ENCODE measurements at places on chromosomes 3 and 15.
A peak's percentile ranks its signal among the peaks of the same experiment; 100 is the strongest.

- no peak for DNase-seq
These were observed 387.5 kb downstream of the NLGN1 start for GRCh38 chr3:173785004-173785403.

DNA sequence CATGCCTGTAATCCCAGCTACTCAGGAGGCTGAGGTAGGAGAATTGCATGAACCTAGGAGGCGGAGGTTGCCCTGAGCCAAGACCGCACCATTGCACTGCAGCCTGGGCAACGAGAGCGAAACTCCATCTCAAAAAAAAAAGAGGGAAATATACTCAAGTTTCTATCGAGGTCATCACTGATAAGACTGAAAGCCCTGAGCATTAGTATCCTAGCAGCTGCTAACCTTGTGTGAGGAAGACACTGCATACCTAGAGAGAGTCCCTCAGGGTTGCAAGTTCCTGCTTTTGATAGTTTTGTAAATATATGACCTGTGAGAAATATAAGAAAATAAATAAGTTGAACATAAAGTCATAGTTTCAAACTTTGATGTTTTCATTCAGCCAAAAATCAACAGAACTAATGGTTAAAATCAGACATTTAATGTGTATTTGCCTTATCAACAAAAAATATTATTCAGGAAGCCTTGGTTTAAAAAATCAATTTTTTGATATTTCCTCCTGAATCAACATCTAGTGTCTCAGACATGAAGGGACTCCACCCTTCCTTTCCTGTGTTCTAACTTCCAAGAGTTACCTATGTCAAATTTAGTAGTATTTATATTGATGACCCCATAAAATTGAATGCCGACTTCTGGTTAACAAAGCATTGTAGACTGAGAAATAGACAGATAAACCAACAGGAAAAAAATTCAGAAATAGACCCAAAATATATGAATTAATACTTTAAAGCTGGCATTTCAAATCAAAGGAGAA is 19.8 kb upstream of the USP3 start:
- DNase-seq: no peak

- DNase-seq: no peak
These were observed 5.2 kb downstream of the SLC49A4 start for GRCh38 chr3:122800031-122800430.

DNA sequence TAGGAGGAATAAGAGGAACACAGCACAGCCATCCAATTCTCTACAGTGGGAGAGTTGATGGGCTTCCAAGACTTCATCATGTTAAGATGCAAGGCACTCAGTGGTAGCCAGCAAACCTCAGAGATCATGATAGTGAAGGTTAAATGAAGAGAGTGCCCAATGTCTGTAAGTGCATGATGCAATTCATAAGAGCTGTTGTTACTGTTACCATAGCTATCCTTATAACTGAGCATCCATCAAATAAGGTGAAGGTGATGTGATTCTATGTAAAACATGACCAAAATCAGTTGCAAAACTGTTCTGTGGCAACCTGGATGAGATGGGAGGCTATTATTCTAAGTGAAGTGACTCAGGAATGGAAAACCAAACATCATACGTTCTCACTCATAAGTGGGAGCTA is 289.7 kb downstream of the MAGI1 start:
- no peak for DNase-seq

DNA sequence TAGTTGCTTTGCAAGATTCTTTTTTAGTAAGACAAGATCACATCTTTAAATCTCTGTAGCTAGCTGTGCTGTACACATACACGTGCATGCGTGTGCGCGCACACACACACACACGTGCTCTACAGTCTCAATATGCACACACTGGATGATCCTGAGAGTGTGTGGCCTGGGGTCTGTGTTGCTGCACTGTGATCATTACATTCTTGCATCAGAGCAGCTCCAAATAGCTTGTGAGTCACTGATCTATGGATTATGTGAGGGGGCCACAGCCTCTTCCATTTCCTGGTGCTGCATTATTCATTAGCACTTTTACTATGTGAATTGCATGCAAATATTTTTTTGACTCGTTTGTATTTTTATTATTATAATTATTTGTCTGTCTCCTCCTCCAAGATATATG is 34.6 kb downstream of the MCTP2 start:
- DNase-seq: no peak

DNA sequence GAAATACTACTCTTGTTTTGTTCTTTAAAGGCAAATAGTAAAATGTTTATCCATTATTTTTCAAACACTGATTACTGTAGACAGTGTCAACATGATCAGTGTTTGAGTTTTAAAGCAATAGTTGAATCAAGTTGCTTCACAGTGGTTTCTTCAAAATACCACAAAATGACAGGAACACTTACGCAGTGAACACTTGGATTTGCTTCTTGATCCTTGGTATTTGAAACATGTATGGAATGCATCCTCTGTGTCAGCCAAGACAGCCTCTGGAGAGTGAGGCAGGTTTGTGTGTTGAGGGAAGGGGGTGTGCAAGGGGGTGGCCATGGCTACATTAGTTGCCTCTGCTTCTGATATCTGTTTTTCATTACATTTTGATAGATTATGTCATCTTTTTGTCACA is 413.0 kb downstream of the RBMS3 start:
- DNase-seq: no peak

GRCh38 chr3:63870615-63871005 is 6.9 kb downstream of the ATXN7 start:
- DNase-seq: no peak

DNA sequence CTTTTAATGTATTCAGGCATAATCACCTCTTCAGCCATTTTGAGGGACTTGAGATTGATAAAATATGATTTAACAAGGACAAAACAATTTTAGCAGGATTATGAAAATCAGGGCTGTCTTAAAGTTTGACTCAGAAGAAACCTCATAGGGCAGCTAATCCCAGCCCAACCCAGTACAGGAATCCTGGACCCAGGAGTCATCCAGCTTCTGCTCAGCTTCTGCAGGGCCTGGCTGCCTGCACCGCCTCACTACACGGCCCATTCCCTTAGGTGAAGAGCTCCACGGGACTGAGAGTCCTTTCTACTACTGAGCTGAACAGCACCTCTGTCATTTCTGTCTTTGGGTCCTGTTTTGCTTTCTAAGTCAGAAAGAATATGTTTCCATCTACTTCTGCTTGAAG is 37.5 kb downstream of the ARHGAP31 start:
- DNase-seq: no peak

GRCh38 chr3:172173316-172174254 is 134.2 kb downstream of the FNDC3B start:
- DNase-seq: no peak

- DNase-seq: no peak
These were observed 42.4 kb upstream of the RHO start for GRCh38 chr3:129485721-129486663.

DNA sequence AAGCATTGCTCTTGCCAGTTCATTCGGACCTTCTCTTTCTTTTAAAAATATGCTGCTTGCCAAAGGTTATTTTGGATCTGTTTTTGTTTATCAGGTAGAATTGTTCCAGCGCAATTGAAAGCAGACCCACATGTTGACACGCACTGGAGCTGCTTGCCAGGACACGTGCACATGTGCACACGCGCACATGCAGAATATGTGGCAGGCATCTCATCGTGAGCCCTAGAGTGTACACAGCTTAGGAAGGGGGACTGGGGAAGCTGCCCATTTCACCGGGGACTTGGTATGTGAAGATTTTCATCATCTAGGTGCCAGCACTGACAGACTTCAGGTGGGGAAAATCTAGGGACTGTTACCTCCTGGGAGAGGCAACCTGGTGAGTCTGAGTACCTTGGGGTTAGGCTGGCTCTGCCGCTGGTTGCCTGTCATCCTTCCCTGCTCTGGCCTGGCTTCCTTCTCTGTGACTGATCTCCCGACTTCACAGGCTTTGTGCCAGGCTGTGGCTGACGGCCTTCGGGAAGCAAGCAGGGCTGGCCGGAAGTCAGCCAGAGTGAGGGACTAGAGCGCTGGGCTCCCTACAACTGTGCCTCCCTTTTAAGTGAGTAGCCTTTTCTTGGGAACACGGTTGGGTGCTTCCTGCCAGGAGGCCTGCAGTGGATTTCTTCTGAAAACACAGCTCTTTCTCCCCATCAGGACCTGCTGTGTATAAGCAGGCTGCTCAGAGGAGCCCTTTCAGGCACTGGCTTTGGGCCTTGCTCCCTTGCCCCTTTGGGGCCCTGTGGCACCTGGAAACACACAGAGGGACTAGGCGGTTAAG is 129.3 kb downstream of the EEFSEC start:
- DNase-seq: no peak

GRCh38 chr3:139630542-139630941 is 47.2 kb downstream of the NMNAT3 start:
- DNase-seq: no peak

GRCh38 chr3:31486865-31487533 is 45.7 kb upstream of the STT3B start:
- no peak for DNase-seq

- no peak for DNase-seq
These were observed 2.8 kb downstream of the FES start for GRCh38 chr15:90887037-90887481.

GRCh38 chr3:105518806-105519418 is 152.2 kb downstream of the ALCAM start:
- no peak for DNase-seq

- DNase-seq: peak; percentile 22
These were observed 2.3 kb downstream of the SETD5 start for GRCh38 chr3:9399746-9400145.

GRCh38 chr3:190073264-190074008 is 47.3 kb downstream of the P3H2 start:
- DNase-seq: no peak

GRCh38 chr15:41979493-41980266 is 7.3 kb upstream of the EHD4 start:
- DNase-seq: no peak

DNA sequence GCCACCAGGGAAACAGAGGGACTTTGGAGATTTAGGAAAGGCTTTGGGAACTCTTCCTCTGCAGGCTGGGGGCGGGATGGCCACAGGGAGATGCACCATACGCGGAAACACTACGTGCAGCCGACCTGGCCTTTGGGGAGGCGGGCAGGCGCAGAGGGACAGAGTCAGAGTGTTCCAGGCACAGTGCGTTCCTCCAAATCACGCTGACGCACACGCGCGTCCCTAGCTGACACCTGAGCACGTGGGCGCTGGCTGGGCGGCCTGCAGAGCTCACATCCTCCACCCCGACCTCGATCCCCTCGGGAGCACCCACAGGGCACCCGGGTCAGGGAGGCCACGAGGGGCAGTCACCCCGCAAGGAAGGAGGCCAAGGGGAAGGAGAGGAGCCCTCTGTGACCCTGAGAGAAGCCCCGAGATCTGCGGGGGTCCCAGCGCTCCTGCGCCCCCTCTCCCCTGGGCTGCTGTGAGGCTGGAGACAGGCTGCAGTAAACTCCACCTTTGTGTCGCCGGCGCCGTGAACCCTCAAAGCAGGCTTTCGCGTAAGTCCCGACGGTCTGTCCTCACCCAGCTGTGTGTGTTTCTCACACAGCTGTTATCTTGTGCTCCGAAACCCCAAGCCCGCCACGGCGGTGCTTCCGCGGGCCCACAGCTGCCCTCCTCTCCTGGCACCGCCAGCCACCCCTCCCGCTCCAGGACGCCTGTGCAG is 196.3 kb downstream of the OCA2 start:
- no peak for DNase-seq

DNA sequence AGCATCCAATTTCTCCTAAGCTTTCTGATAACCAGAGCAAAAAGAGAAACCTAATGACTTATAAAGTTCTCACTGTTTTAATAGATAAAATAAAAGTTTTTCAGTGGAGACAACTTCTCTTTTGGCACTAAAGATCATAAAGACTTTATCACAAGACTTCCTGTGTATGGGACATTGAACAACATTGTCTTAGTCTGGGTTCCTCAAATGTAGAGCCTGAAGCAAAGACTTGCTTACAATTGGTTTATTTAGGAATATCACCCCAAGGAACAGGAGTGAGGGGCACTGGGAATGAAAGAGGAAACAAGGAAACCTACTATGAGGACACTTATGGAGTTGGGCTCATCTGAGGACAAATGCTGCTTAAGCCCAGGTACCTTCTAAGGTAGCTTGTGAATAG is 127.4 kb downstream of the B3GALNT1 start:
- no peak for DNase-seq

GRCh38 chr3:48738926-48739616 is 22.1 kb upstream of the IP6K2 start:
- DNase-seq: no peak

GRCh38 chr3:12966847-12967605 is 106.2 kb downstream of the IQSEC1 start:
- no peak for DNase-seq

GRCh38 chr3:9036404-9037131 is 73.3 kb upstream of the RAD18 start:
- no peak for DNase-seq

DNA sequence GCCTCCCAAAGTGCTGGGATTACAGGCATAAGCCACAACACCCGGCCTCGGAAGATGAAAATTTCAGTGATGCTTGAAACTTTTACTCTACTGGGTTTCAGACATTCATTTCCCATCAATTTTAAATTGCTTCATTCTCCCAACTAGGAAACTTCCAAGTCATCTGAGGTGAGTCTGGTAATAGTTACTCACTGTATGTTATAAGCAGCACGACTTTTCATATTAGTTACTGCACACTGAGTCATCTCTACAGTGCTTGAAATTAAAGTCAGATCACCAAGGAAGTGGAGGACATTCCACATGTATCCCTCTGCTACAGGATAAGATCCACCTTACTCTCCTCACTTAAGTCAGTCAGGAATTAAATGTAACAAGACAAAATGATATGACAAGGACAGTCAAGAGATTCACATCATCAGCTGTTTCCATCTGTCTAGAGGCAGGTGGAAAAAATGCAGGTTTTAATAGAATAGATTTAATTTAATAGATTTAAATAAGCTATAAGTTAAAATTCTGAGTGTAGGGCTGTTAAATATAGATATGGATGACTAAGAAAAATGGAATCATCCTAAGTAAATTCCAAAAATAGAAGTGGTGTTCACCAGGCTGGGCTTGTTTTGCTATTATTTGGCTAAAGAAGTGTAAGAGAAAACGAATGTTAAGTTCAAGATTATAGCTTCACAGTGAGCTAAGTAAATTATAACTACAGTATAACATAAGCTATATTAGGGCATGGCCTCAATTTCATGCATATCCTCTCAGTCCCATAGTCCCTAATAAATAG is 104.4 kb downstream of the TMCO5A start:
- DNase-seq: no peak

GRCh38 chr3:118478706-118479276 is 555.9 kb downstream of the IGSF11 start:
- no peak for DNase-seq

- peak; percentile 94 for DNase-seq
These were observed 678.1 kb upstream of the CCDC54 start for GRCh38 chr3:106699122-106699521.

- DNase-seq: no peak
These were observed 838.1 kb upstream of the SEMA6D start for GRCh38 chr15:46879032-46879770.

Measured in NCI-H1417 treated with DMSO at 0.1 percent for 48 hours (cell line).